ENCODE measurements at places on chromosomes 1 and 21.

DNA sequence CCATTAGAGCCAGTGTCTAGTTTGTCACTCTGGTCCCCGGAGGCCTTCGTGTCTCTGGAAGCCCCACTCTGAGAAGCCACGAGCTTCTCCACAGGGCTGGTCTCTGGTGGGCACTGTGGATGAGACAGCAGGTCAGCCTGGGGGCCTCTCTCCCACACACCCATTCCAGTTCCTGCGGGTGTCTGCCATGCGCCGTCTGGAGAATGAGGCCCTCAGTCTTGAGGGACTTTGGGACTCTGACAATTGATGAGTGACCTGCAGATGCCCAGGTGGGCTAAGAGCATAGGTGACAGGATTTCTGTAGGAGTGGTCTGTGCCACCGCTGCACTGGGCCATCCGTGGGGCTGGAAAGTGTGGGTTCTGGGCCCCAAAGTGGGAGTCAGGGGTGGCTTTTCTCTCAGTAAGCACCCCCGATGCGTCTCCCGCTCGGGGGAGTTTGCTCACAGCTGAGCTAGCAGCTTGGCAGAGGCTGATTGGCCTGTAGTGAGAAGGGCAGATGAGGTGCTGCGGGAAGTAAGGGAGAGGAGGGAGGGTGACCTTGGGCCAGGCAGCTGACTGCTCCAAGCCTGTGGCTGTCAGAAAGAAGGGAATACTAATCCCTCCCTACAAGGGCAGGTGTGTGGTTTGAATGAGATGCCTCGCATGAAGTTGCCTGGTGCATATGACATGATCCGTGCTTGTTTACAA is 26.4 kb downstream of the LHX4 start:
- DNase-seq: no peak

DNA sequence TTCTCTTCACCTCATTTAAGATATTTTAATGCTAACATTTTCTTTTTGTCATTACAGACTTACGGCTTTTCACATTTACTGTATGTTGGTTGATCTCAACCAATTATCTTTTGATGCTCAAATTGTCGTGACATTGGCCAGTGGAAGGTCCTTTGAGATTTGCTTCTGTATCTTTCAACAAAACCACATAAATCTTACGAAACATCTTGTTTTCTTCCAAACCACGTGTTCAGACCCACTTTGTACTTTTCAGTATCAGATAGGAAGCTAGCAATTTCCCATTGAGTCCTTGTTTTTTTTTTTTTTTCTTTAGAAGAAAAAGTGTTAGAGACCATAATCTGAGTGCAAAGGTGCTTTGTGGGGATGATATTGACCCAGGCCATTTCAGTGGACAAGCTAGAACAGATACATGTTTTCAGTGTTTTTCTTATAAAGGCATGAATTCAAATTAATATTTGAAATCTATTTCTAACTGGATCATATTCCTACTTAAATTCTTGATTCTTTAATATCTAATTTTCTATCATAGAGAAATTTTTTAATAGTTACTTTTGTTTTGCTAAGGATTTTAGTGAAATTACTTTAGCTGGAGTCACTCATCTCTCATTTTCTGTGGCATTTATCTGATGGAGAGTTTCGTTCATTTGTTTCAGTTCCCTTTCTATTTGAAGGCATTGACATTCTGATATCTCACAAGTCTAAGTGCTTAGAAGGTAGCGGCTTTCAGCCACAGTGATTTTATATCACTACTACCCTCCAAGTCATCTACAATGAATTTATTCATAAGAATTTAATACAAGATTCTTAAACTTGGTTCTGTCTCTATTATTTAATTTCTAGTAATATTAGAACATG is 26.7 kb downstream of the ATG4C start:
- DNase-seq: no peak

GRCh38 chr1:168945870-168946269 is 160.6 kb upstream of the ATP1B1 start:
- no peak for DNase-seq

DNA sequence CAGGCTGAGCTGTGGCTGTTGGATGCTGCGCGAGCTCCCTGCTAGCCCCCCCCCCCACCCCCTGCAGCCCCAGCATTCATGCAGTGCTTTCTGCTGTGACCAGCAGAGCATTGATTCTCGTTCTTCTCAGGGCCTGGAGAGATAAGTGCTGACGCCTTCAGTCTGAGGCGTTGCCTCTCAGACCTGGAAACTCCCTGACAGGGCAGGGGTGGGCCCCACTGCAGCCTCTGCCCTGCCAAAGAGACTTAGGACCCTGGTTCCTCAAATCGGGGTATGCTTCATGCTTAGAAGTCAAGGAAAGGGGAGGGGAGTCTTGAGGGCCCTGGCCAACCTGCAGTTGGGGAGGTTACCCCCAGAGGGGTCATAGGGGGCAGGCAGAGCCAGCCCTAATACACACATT is 38.5 kb downstream of the PTPRF start:
- no peak for DNase-seq

DNA sequence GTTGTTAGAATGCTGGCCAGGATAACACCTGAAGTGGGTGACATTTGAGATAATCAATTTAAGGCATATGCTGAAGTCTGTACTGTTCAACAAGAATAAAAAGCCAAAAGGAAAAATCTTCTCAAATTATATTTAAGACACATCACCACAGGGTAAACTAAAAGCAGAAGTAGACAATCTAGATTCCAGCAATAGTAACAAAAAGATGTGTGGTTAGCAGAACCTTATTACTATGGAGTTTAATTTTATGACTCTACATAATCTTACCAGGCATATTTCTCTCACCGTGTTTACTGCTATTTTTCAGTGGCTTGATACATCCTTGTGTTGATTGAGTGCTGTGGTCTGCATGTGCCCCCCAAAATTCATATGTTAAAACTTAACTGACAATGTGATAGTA is 300.4 kb upstream of the ZP4 start:
- no peak for DNase-seq

DNA sequence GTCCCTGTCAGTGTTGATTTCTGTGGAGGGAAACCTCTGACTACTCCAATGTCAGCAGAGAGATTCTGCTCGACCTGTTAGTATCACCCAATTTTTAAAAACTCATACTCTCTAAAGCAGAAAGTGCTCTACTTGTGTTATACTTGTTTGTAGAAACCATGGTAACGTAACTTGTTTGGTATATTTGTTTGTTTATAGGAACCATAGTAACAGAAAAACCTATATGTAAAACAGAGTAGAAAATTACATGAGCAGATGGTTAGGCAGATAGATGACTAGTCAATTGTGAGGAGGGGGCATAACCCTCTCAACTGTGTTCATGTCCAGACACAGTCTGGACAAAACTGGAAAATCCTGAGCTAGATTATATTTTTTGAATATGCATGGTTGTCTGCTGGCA is 6.7 kb downstream of the TRIM45 start:
- DNase-seq: no peak

- no peak for DNase-seq
Measured at GRCh38 chr1:114122941-114123618, 30.6 kb downstream of the SYT6 start.

GRCh38 chr1:237074371-237075117 is 32.6 kb downstream of the RYR2 start:
- no peak for DNase-seq

DNA sequence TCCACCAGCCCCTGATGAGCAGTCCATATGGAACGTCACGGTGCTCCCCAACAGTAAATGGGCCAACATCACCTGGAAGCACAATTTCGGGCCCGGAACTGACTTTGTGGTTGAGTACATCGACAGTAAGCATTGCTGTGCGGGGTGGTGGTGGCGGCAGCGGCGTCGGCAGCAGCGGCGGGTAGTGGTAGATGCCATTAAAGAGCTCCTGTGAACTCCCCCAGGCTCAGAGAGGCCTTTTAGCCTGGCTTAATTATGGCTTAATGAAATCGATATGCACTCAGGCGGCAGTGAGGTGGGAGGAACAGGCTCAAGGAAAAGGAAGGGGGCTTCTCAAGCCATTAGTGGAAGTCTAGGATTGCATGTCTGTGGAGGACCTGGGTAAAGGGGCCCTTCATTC is 41.9 kb upstream of the CNTN2 start:
- DNase-seq: no peak

DNA sequence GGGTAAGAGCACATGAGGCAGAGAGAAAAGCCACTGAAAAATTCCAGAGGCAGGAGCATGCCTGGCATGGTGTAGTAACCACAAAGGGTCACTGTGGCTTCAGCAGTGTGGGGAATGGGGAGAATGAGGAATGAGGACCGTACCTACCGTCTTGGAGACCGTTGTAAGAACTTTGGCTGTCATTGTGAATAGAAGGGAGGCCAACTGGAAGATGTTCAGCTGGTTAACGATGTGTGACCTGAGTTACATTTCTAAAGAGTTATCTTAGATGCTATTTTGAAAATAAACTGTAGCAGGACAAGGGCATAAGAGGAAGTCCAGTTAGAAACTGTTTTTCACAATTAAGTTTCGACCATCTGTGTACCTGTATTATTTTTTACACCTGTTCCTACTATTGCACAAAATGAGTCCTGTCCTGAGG is 365.5 kb upstream of the SGIP1 start:
- DNase-seq: no peak

DNA sequence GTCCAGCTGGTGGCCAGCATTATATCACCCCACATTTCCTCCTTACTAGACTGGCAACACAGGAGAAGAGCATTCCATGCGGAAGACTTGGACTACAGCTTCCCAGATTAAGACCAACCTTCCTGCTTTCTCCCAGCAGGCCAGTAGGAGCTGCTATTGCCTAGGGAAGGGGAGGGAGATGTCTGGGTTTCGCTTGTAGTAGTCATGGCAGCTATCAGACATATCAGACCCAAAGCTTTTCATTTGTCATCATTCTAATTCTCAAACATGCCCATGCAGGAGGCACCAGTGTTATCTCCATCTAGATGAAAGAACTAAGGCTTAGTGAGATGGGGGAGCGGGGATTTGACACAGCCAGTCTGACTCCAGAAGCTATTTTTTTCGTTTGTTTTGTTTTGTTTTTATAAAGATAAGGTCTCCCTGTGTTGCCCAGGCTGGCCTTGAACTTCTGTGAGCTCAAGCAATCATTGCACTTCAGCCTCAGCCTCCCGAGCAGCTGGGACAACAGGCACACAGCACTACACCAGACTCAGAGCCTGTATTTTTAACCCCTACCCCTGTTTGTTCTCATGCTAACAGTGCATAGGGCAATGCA is 4.5 kb downstream of the PLA2G2A start:
- no peak for DNase-seq

DNA sequence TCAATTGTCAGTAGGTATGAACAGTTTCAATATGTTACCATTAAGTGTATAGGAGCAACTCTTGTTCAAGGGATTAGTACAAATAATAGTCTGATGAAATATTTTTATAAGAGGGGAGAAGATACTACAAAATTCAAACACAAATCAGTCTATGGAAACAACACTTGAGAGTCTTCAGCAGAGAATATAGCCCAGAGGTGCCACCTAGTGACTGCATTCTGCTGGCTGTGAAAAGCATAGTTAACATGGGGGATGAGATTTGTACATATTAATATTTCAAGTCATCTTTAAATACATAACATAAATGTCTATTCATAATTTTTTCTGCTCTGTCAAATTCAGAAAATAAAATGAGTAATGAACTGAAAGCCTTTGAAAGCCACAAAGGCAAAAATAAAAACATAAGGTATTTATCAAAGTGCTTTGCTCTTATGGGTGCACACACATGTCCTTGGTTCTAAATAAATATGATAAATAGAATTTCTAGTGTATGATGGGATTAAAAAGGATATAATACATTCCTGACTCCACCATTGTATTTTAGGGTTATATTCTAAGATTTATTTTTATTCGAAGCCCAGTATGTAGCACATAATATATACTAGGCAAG is 440.9 kb upstream of the ZRANB2 start:
- no peak for DNase-seq

DNA sequence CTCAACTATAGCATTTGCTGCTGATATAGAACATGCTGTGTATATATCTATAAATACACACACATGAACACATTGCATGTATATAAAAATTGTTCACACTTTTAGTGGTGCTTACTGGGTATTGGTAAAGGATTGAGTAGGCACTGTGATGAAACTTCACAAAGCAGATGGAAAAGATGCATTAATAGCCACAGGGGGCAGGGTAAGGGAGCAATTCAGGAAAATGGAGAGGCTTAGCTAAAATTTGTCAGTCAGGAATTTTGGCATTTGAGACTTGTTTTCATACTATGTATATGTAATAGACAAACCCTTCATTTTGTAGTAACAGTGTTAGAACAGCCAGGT is 633 bp upstream of the PPFIA4 start:
- no peak for DNase-seq

- peak; percentile 50 for DNase-seq
Measured at GRCh38 chr1:74732960-74733603, at the start of the genes CRYZ and TYW3. CRYZ (minus strand) TSS chr1:74733050; CDS start chr1:74724821, 8,229 bp downstream. TYW3 (plus strand) TSS chr1:74733152; CDS start chr1:74733245, 93 bp downstream.

DNA sequence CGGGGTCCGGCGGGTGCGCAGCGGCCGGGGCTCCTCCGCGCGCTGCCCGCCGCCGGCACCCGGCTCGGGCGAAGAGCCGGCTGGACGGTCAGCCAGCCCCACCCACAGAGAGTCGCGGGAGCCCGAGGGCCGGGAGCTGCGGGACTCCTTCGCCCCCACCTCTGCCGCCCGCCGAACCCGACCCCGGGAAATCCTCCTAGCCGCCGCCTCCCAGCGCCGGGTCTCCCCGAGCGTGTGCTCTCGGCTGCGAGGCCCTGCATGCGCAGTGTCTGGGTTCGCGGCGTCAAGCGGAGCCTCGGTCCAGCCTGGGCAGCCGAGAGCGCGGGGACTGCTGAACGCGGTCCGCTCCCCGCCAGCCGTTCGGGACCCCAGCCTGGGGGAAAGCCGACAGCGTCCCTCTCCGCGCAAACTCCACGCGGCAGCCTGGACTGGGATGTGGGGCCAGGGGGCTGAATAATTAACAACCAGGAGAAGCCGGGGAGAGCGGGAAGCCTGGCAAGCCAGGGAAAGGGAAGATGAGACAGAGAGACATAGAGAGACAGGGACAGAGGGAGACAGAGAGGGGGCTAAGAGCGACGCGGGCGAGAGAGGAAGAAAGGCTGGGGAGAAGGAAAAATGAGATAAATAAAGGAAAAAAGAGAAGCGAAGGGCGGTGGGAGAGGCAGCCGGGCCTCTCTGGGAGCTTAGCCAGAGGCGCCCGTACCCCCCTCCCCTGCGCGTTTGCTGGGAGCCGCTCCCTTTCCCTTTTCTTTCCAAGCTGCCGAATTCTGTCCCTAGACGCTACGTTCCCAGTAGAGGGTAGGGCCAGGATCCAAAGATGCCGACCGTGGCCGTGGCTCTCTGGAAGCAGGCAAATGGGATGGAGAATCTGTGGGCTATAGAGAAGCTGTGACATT is 64.2 kb downstream of the MEF2D start:
- no peak for DNase-seq

- no peak for DNase-seq
Measured at GRCh38 chr1:116919802-116920201, 10.1 kb downstream of the PTGFRN start.

GRCh38 chr21:18430341-18430740 is 26.8 kb upstream of the TMPRSS15 start:
- no peak for DNase-seq

GRCh38 chr1:44472620-44473525 is 67.8 kb downstream of the RNF220 start:
- DNase-seq: no peak
